ENCODE measurements at places on chromosomes 4 and X.

DNA sequence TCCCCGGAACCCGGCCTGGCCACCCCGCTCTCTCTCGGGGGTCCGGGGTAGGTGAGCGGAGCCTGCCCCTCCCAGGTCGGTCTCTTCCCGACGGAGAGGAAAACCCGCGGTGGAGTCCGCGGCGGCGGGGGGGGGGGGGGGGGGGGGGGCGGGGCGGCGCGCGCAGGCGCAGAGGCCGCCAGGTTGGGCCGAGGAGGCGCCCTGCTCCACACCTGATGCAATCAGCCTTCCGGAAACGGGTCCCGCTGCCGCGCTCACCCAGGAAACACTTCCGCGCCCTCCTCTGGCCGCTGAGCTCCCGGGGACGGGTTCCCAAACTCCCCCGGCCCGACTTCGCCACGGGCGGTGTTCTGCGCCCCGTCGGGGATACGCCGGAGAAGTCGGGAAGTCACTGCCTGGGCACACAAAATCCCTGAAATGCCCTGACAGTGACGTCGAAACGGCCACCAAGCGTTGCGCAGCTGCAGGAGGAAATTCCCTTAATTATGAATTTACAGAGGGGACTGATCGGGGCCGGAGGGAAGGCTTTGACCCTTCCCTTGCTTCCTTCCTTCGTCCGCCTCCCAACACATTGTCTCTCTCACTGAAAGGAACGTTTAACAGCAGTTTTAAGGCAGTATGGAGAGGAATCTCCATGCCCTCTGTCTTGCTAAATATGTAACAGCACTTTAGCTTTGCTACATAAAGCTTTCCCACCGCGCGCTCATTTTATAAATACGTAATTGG is 2.1 kb upstream of the APBB2 start:
- peak; percentile 88 for DNase-seq

GRCh38 chr4:8847764-8848163 is 23.9 kb downstream of the HMX1 start:
- no peak for DNase-seq

GRCh38 chr4:53908661-53909078 is 155.7 kb downstream of the CHIC2 start:
- DNase-seq: peak; percentile 35

- no peak for DNase-seq
These were observed 6.6 kb downstream of the MID1IP1 start for GRCh38 chrX:38807873-38808272.

- no peak for DNase-seq
These were observed 761 bp downstream of the CLRN2 start for GRCh38 chr4:17515445-17516407.

DNA sequence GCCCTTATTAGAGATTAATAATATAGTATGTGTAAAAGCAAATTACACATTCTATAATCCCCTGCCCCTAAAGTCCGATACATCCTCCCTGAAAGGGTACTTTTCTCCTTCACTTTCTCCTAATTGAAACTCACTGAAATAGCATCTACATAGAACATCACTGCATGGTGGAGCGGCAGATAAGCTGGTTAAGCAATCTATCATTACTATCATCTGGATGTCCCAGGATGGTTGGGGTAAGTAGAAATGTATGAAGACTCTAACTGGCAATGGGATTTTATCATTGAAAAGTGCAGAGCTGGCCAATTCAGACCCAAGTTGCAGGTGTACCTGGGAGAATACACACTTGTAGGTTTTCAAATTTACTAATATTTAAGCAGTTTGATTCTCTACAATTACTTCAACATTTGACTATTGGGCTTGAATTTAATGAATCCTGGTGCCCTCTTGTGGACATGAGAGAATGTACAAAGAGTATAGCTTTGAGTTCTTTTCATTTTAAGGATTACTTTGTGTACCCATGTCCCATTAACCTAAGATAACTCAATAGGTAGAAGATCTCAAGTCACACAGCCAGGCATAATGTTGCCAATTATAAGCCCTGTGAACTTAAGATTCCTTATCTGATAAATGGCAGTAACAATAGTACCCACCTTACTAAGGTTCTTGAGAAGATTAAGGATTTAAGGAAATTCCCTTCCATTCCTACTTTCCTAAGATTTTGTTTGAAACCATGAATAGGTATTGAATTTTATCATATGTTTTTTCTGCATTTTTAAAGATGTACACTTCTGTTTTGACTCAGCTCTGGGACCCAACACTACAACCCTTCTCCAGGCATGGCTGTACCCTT is 69.8 kb downstream of the SHROOM3 start:
- DNase-seq: peak; percentile 50

DNA sequence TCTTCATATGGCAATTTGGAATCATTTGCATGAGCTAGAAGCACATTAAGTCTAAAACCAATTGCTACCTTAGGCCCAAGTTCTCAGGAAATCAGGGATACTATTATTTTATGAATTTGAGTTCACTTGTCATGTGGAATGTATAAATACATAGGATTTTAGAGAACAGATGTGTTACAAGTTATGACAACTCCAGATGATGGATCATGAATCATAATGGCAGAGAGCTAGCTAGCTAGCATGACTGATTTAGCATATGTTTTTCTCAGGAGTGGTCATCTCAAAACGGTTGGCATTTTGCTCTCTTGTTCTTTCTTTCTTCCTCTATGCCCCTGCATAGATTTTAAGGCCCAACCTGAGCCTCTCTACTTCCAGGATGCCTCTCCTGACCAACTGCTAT is 14.2 kb upstream of the TFDP3 start:
- DNase-seq: no peak

- no peak for DNase-seq
These were observed 121.0 kb upstream of the DIAPH2 start for GRCh38 chrX:96563646-96564045.

DNA sequence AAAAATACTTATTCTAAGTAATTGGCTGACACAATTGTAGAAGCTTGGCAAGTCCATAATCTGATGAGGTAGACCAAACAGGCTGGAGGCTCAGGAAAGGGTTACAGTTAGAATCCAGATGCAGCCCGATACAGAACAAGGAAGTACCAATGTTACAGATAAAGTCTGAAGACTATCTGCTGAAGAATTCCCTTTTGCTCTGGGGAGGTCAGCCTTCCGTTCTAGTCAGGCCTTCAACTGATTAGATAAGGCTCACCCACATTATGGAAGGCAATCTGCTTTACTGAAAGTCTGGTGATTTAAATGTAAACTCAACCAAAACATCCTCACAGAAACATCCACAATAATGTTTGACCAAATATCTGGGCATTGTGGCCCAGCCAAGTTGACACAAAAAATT is 7.4 kb upstream of the DYNLT3 start:
- no peak for DNase-seq
